Kidney epithelial cell (primary cell): ENCODE measurements at places on chromosomes 16 and 17. TPM values are rescaled to one million over a fixed set of nuclear protein-coding genes. Genes with fewer than 3 reads are reported as not detected.

DNA sequence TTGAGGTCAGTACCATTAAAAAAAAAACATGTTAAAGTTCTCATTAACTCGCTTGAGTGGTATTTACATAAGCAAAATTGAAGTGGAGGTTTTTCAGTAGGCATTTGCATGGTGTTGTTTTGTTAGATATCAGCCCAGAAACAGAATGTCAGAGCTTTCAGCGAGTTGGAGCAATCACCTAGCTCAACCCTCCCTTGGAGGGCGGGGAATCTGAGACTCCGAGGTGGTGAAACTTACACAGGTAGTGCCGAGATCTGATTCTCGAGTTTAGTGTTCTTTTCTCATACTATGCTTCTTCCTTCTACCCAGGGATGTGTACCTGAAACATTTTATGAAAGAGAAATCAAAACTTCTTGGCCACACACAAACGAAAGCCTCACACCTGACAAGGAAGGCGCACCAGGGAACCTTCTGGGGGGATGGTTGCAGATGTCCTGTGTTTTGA, 6.6 kb downstream of the SEC14L1 start:
- DNase-seq = no peak

DNA sequence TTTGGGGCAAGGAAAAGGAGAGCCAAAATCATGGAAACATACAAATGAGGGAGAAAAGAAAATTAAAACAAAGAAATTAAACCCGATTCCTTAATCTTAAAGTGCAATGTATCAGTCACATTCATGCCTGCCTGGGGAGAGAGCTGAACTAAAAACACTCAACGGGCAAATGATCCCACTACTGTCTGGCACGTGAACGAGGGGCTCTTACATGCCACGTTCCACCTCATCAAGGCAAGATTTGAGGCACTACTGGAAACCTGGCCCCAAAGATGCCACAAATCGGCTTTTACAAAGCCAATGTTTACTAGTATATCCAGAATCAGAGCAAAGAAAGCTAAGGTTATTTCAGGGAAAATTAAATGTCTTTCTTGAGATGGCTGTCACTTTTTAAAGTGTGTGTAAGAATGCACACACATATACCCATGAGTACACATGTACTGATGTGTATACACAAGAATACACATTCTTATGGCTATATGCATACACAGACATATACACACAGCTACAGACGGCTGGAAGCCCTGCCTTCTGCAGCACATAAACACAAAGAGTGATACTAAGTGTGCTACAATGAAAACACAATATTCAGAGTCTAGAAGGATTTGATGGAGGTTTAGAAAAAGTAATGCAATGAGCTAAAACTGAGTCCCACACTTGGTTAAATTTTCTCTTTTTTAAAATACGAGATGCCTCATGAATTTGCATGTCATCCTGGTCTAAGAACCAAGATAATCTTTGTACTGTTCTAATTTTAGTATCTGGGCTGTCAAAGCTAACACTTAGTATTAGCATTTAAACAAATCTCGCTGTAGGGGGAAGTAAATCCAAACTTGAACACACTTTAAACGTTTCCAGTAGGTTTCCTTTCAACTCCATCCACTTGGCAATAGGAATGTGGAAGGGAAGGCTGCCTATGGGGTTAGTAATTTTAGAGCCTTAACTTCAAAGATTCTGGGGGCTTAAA, 85.8 kb downstream of the CYTH1 start:
- no peak for DNase-seq

- no peak for DNase-seq
Observed at GRCh38 chr17:18999394-18999793, 5.2 kb downstream of the FAM83G start.

DNA sequence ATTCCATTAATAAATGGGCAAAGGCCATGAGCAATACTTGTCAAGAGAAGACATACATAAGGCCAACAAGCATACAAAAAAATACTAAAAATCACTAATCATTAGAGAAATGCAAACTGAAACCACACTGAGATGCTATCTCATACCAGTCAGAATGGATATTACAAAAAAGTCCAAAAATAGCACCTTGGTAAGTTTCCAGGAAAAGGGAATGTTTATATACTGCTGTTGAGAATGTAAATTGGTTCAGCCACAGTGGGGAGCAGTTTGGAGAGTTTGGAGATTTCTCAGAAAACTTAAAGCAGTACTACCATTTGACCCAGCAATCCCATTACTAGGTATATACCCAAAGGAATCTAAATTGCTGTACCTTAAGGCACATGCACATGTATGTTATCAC, 467.7 kb downstream of the CDH11 start:
- DNase-seq = no peak

GRCh38 chr16:87489434-87490045, 3.3 kb downstream of the ZCCHC14 start:
- DNase-seq = no peak

- DNase-seq = no peak
Observed at GRCh38 chr17:50206604-50207293, 5.3 kb upstream of the COL1A1 start.

GRCh38 chr17:71986886-71987285, 133.9 kb upstream of the SOX9 start:
- DNase-seq = no peak

TPSG1 gene
- not detected in 2 replicates for total RNA-seq

RASD1 gene
- total RNA-seq = 0.17 and 0.21 TPM in 2 replicates

TCAP gene
- 0.55 and 0.84 TPM in 2 replicates for total RNA-seq
